Hematopoietic multipotent progenitor cell treated with erythropoietin and hydrocortisone succinate and interleukin-3 and kit ligand, for 6 days (in vitro differentiated cells): ENCODE measurements at places on chromosomes 16 and 17.

DNA sequence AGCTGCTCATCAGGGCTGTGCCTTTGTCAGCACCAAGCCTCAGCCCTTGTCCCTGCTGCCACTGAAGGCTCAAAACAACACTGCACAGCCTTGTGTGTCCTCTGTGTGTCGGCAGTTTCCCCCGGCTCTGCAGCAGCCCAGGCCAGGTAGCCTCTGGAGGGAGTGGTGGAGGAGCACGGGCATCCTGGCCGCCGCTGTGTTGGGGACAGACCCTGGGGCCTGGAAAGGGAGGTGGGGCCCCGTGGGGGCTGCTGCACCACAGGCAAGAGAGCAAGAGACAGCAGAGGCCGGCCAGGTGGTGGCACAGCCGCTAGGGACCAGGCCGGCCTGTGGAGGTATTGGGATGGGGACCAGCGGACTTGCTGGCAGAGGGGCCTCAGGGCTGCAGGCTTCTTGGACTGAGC lies 96.9 kb upstream of the ZNF750 start:
- no peak for DNase-seq

- DNase-seq: no peak
Measured at GRCh38 chr16:78522327-78522726, 422.9 kb downstream of the WWOX start.

DNA sequence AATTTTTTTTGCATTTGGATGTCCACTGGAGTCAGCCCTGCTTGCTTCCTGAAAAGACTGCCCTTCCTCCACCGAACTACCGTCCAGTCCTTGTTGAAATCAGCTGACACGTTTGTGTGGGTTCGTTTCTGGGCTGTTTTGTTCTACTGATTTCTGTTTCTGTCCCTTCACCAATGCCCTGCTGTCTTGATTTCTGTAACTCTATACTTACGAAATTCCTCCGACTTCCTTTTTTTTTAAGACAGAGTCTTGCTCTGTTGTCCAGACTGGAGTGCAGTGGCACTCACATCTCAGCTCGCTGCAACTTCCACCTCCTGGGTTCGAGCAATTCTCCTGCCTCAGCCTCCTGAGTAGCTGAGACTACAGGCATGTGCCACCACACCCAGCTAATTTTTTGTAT lies 8.4 kb upstream of the GAA start:
- DNase-seq: peak; percentile 52

- peak; percentile 73 for DNase-seq
Measured at GRCh38 chr16:75099738-75100602, 16.6 kb downstream of the LDHD start.

DNA sequence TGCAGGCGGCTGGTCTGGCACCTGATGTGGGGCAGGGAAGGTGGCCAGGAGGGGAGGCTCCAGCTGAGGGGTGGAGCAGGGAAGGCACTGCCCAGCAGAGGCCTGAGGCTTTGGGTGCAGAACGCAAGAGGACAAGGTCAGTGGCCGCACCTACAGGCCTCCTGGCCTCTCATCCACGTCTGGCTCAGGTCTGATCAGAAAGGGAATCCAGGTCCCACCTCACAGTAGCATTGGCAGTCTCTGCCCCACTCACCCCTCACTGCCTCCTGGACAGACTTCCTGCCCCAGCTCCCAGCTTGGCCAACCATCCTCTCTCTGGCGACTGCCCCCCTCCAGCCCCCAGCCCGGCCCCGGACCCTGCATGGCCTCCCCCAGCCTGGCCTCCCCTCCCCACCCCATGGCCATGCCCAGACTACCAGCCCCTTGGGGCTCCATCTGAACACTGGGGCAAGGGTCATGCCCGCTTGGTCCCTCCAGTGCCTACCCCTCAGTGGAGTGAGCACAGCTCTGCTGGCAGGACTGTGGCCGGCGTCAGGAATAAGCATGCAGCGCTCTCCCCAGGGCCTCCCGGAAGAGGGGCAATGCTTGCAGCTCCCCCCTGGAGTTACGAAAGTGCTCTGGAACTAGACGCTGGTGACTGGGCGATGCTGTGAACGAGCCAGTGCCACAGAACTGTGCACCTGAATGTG lies 4.6 kb downstream of the UTS2R start:
- DNase-seq: no peak

DNA sequence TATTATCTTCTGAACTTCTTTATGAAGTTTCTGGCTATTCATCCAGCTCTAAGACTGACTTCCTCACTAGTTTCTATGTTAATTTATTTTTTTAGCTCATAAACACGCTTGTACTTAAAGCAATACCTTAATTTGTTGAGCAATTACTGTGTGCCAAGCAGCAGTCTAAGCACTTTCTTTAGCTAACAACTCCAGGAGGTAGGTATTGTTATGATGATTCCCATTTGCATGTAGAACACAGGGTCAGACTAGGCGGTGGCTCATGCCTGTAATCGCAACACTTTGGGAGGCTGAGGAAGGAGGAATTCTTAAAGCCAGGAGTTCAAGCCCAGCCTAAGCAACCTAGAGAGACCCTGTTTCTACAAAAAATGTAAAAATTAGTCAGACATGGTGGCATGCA lies 19.8 kb downstream of the DNAH3 start:
- DNase-seq: no peak

GRCh38 chr17:67212714-67213417 lies 32.1 kb downstream of the HELZ start:
- peak; percentile 94 for DNase-seq

DNA sequence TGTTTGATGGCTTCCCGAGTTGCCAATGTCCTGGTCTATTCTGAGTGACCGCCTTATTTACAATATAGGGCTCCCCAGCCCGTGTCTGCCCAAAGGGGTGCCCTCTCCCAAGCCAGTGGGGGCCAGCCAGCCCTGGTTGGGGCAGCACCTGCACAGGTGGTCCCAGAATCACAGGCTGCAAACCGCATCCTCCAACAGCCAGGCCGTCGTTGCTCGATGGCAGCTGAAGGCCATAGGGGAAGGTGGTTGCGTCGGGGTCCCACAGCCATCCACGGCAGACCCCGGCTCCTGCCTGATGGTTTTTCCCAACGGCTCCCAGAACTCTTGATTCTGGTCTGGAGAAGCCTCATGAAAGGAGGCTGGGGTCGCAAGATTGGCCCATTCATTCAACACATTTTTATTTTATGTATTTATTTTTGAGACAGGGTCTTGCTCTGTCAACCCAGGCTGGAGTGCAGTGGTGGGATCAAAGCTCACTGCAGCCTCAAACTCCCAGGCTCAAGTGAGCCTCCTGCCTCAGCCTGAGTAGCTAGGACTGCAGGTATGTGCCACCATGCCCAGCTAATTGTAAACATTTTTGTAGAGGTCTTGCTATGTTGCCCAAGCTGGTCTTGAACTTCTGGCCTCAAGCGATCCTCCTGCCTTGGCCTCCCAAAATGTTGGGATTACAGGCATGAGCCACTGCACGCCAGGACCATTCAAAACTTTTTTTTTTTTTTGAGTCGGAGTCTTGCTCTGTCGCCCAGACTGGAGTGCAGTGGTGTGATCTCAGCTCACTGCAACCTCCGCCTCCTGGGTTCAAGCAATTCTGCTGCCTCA lies 79.0 kb upstream of the TOB1 start:
- DNase-seq: no peak

DNA sequence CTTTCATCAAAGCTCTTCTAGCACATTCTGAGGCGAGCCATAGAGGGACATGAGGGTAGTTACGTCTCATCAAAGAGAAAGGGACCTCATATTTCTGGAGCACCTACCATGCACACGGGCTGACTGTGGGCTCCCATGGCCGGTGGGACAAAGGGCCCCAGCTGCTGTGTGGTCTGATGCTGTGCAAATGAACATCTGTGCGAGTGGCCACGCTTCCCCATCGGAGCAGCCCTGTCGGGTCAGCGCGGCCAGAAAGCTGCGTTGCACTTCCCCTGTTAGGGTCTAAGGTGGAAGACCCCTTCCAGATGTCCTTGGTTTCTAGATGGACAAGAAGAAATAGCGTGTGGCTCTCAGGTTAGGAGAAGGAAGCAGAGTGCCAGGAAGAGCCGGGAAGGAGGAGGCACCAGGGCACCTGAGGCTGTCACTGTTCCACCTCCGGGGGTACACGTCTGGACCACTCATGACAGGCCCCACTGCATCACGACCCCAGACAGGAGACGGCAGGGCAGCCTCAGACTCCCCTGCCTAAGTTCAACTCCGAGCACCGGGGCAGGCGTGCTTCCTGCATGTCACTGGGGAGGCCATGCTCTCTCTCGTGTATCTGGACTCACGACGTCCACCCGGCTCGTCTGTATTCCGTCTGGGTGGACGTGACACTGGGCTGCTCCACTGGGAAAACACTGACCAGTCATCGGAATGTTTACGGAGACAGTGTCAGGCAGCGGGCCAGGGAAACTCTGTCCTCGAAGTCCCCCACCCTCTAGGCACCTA lies 8.5 kb upstream of the BAIAP2 start:
- no peak for DNase-seq

GRCh38 chr16:57694231-57694724 lies 328 bp upstream of the DRC7 start:
- DNase-seq: no peak

- DNase-seq: no peak
Measured at GRCh38 chr16:62135911-62136310, 99.7 kb upstream of the CDH8 start.

GRCh38 chr17:77214328-77214727 lies 73.6 kb downstream of the SEC14L1 start:
- DNase-seq: no peak

DNA sequence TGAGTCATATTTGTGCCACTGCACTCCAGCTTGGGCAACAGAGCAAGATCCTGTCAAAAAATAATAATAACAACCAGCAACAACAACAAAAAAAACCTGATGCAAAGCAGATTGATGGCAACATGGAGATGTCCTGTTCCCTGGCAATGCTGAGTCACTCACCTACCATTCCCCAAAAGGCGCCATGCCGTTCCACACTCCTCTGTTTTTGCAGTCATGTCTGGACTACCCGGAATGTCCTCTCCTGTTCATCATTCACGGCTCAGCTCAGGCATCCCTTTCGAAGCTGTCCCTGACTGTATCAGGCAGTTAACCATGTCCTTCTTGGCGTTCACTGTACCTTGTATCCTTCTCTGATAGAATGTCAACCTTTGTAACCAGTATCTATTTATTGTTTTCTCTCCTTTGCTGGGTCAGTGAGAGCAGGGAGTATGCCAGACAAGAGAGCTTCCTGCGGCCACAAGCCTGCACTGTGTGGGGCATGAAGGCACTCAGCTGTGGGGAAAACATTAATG lies 147.7 kb downstream of the ABCC12 start:
- DNase-seq: no peak

- DNase-seq: no peak
Measured at GRCh38 chr16:46822270-46822669, 8.7 kb downstream of the C16orf87 start.

DNA sequence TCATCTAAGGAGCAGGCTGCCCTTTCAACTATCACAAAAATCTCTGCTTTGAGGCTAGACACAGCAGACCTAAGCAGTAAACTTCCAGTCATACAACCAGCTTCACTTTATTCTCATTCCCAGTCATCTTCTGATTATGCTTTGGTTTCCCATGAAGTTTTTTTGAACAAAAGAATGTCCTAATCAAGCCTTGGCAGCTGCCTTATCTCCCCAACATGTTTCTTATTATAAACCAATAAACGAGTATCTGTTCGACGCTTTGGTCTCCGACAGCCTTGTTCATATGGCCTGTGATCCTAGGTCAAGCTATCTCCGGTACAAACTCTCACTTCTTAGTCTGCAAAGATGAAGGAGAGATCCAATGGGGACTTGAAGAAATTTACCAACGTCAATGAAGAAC lies 47.4 kb upstream of the CDYL2 start:
- DNase-seq: no peak

GRCh38 chr17:45963889-45964288 lies 35.2 kb upstream of the STH start:
- DNase-seq: no peak

- peak; percentile 6 for DNase-seq
Measured at GRCh38 chr17:69477204-69477902, 62.9 kb downstream of the MAP2K6 start.

GRCh38 chr17:39823407-39824054 lies 40.6 kb downstream of the IKZF3 start:
- no peak for DNase-seq

GRCh38 chr16:79100447-79100846 lies 500.1 kb downstream of the MAF start:
- DNase-seq: no peak
